Heart left ventricle (tissue), 16 donors: ENCODE measurements at places on chromosomes 13 and 19.

DNA sequence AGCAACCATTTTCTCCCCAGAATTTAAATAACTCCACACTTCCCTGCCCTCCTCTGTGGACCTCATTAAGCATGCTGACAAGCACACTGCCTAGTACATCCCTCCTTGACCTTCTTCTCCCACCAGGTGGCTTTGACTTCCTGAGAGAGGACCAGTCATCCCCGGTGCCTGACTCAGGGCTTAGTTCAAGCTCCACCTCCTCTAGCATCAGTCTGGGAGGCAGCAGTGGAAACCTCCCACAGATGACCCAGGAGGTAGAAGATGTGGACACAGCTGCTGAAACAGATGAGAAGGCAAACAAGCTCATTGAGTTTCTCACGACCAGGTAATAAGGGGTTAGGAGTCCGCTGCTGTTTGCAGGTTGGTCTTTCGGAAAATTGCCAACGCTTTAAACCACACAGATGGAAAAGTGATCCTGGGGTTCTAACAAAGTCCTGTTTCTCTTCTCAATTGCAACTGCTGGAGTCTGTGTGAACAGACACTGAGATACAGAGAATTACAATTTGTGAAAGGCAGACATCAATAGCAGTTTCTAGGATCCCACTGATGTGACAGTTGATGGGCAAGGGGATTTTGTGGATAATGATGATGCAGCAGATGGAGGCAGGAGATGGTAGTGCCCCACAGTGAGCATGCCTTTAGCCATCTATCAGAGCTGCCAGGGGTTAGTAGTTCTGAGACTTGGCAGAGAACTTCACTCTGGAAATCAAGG, 86.7 kb downstream of the ZAR1L start:
- H3K4me3 ChIP-seq: no peak overlapping the region
- H3K27me3 ChIP-seq: no peaks in the 10 kb centered on the region
- no peaks in the 10 kb centered on the region for H3K4me1 ChIP-seq
- no peak for DNase-seq
- H3K27ac ChIP-seq: no peak overlapping the region

DNA sequence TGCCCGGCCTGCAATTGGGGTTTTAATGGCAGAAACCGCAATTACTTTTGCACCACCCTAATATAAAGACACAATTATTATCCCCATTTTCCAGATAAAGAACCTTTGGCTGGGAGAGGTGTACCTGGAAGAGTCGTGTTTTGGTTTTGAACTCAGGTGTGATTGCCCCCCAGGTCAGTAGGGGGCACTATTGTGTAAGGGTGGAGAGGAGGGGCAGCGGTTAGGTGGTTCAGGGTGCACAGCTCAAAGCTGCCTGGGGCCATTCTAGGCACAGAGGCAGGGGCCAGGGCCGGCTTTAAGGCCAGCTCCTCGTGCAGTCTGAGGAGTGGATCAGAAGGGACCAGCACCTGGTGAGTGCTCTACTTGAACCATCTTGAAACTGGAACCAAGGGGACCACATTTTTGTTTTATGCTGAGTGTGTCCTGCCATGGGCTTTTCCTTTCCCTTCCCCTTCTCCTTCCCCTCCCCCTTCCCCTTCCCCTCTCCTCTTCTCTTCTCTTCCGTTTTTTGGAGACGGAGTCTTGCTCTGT, 5.8 kb upstream of the FCGRT start:
- DNase-seq: no peak
- no peaks in the 10 kb centered on the region for H3K27me3 ChIP-seq
- no peak overlapping the region for H3K27ac ChIP-seq
- H3K4me1 ChIP-seq: peaks cover 12% of the 10 kb centered on the region

GRCh38 chr19:49155005-49155819, at the start of gene HRC:
Gene HRC (minus strand): TSS chr19:49155396. CDS start chr19:49155237, 159 bp downstream.
- H3K4me1 ChIP-seq: peaks cover 24% of the 10 kb centered on the region
- no peaks in the 10 kb centered on the region for H3K36me3 ChIP-seq

DNA sequence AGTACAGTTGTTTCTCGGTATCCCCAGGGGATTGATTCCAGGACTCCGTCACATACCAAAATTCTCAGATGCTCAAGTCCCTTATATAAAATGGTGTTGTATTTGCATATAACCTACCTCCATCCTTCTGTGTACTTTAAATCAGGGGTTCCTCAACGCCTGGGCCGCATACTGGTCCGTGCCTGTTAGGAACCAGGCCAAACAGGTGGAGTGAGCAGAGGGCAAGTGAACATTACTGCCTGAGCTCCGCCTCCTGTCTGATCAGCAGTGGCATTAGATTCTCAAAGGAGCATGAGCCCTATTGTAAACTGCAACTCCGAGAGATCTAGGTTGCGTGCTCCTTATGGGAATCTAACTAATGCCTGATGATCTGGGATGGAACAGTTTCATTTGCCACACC, 42.2 kb upstream of the KCTD4 start:
- no peak for DNase-seq
- H3K27ac ChIP-seq: no peak overlapping the region
- no peaks in the 10 kb centered on the region for H3K36me3 ChIP-seq
- H3K27me3 ChIP-seq: no peaks in the 10 kb centered on the region

GRCh38 chr19:11007962-11008532, 47.2 kb downstream of the SMARCA4 start:
- H3K36me3 ChIP-seq: peaks cover 73% of the 10 kb centered on the region
- no peaks in the 10 kb centered on the region for H3K4me1 ChIP-seq
- H3K27me3 ChIP-seq: no peaks in the 10 kb centered on the region
- no peak for DNase-seq
- no peak overlapping the region for H3K27ac ChIP-seq
- H3K4me3 ChIP-seq: no peak overlapping the region

DNA sequence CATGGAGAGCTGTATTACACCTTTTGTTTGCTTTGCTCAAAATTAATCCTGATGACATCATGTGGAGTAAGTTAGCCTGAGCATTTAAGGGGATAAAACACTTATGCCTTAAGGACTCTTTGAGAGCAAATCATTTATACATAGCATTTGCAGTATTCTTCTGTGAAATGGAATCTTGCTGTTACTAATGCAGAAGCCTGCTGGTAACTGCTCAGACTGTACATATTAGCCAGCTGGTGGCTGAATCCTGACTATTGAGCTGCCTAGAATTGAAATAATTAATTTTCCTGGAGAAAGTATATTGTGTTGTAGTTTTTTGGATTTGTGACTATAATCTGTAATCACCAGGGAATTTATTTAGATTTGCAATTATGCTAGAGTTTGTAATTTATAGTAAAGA, 363.2 kb downstream of the GPC6 start:
- no peaks in the 10 kb centered on the region for H3K27me3 ChIP-seq
- H3K27ac ChIP-seq: no peak overlapping the region
- no peak for DNase-seq
- H3K36me3 ChIP-seq: no peaks in the 10 kb centered on the region
- no peaks in the 10 kb centered on the region for H3K4me1 ChIP-seq
- no peak overlapping the region for H3K4me3 ChIP-seq

GRCh38 chr13:90867336-90867683, 480.2 kb upstream of the MIR17HG start:
- no peaks in the 10 kb centered on the region for H3K27me3 ChIP-seq
- H3K27ac ChIP-seq: no peak overlapping the region
- DNase-seq: peak; percentile 42
- no peaks in the 10 kb centered on the region for H3K4me1 ChIP-seq
- H3K4me3 ChIP-seq: no peak overlapping the region
- H3K36me3 ChIP-seq: no peaks in the 10 kb centered on the region
